ENCODE measurements at places on chromosomes 11 and 22. TPM values are rescaled to one million over a fixed set of nuclear protein-coding genes. Genes with fewer than 3 reads are reported as not detected.

GRCh38 chr22:43681731-43682360 lies 130.3 kb downstream of the EFCAB6 start:
- no peak for DNase-seq

DNA sequence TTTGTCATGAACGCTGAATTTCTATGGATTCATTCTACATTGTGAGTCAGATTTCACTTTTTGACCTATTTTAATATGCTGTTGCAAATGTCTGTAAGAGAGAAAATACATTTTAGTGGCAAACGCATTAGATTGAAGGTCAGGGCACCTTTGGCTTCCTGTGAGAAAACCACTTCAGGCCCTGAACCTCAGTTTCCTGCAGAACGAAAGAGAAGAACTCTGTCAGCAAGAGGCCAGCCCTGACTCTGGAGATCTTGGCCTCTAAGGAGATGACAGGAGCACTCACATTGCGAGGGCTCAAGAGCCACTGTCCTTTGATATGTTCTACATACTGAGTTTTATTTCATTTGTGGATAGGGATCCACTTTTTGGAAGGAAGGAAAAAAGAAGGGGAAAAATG lies 83.6 kb downstream of the KCNJ1 start:
- DNase-seq = no peak

DNA sequence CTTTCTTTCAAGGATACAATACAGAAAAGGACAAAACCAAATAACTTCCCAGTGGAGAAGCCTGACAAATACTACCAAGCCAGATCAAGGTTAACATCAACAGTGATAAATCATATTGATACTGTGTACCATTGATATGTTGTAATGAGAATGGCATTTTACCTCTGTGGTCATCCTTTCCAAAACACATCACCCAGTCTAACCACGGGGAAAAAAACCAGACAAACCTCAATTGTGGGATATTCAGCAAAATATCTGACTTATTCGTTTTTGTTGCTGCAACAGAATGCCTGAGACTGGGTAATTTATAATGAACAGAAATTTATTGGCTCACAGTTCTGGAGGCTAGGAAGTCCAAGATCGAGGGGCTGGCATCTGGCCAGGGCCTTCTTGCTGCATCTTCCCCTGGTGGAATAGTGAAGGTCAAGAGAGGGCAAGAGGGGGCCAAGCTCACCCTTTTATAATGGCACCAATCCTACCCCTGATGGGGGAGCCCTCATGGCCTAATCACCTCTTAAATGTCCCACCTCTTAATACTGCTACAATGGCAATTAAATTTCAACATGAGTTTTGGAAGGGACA lies 66.1 kb downstream of the FAM76B start:
- no peak for DNase-seq

DNA sequence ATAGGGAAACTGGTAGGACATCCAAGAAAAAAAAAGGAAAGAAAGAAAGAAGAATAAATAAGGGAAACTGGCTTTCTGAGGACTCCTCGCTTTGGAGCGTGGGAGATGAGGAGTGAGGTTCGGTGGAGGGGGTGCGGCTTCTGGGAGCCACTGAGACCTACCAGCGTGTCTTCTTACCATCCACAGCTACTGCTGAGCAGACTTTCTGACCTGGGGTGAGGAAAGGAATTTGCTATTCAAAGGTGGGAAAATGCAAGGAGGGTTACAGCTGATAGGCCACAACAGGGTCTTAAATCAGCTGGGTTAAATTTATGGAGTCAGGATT lies 488 bp upstream of the SELENOM start:
- no peak for DNase-seq

DNA sequence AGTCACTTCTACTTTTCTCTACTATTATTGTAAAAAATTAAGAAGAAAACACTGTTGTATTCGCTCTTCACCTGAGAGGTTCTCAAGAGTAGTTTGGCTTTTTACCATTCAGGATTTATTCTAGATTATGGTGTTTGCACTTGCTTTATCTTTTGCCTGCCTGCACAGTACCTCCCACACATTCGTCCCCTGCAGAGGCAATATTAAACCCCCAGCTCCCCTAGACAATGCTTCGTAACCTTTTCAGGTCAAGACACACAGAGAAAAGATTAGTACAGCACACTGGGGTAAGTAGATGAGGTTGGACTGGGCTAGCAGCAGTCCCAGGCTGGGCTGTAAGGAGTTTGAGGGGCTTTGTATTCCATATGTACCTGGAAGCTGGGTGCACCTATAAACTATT lies 62.4 kb downstream of the TNRC6B start:
- DNase-seq = no peak

- no peak for DNase-seq
Observed at GRCh38 chr22:47168900-47169800, 406.7 kb downstream of the TBC1D22A start.

CNTN5 gene
- polyA plus RNA-seq = 18.4 TPM

NELL1 gene
- polyA plus RNA-seq = 1.3 TPM

C1QTNF4 gene
- polyA plus RNA-seq = 11.8 TPM

OR2AG1 gene
- 0.09 TPM for polyA plus RNA-seq
